ENCODE measurements at places on chromosomes 7 and 10.

DNA sequence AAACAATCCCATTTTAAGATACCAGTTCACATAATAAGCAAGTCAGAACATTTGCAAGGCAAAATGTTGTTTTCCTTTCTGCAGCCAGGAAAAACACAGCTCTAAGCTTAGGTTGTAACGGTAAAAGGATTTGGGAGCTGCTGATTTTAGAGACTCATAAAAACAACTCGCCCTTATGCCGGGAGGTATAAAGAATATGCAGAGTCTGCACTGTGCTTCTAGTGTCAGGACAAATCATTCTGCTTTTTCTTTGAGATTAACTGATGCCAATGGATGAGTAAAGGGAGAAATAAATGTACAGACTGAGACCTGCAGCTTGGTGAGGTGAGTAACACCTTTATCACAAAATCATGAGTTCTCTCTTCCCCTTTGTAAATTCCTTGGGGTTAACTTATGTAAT lies 2.0 kb upstream of the SFR1 start:
- no peak for DNase-seq

DNA sequence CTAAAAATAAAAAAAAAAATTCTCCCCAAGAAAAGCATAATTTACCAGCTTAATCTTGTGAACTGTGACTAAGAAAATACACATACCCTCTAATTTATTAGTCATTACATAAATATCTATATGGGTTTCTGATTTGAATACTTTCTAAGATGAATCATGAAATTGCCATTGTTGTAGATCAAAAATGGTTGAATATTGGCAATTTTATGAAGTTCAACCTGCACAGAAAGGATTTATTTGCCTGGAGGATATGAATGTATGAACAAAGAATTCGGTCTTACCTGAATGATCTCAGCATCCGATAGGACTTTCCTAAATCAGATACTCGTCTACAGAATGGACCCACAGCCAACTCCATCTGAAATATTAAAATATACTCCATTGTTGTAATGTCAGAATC lies 61.5 kb downstream of the HBP1 start:
- no peak for DNase-seq

DNA sequence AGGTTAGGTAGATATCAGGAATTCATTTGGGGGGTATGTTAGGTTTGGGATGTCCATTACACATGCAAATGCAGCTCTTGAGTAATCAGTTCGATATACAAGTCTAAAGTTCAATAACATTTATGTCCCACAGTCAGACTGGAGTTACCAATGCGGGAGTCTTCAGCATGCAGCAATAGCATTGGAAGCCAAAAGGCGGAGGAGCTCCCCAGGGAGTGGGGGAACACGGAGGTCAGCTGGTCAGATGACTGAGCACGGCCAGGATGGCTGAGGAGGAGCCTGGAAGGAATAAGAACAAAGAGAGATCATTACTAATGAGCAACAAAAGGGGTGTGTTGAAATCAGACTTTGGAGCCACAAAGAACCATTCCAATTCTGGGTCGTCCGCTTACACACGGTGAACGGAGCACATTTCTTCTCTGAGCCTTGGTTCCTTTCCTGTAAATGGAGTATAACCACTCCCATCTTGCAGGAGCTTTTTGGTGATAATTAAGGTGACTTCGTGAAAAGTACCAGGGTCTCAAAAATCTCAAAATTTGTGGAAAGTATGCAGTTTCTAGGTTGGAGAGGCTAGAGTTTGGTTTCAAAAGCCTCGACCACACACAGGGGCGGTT lies 478 bp upstream of the ZNF22 start:
- DNase-seq, result no peak

DNA sequence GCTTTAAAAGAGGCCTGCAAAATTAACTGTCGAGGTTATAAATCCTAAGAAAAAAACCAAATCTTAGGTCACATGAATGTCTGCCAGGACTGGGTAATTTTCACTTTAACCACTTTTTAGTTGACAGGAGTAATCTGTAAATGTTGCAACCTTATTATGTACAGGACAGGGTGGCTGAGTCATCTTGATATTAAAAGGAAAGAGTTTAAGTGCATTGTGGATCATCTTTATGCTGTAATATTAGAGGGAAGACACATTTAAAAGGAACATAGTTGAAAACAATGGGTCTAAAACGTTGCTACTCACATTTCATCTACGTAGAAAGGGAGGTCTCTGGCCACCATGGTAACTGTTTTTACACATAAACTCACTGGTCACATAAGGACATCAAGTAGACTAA lies 115.5 kb downstream of the LSMEM1 start:
- no peak for DNase-seq

DNA sequence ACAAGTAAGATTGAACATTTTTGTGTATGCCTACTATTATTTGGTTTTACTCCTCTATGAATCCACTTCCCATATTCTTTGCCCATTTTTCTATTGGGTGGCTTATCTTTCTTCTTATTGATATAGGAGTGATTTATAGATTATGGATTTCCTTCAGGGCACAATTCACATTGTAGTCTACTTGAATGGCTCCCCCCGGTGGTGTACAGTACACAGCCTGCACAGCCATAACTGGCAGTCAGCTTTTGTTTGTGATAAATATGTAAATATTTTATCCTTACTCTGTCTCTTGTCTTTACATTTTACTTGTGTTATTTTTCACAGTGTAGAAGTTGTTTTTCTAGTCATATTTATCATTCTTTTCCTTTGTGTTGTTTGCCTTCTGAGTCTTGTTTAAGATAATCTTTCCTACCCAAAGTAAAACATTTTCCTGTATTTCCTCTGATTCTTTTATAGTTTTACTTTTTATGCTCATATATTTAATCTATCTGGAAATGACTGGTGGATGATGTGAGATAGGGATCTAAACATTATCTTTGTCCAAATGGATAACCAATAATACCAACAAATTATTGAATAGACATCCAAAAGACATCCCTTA lies 23.9 kb upstream of the CALD1 start:
- DNase-seq, result no peak

DNA sequence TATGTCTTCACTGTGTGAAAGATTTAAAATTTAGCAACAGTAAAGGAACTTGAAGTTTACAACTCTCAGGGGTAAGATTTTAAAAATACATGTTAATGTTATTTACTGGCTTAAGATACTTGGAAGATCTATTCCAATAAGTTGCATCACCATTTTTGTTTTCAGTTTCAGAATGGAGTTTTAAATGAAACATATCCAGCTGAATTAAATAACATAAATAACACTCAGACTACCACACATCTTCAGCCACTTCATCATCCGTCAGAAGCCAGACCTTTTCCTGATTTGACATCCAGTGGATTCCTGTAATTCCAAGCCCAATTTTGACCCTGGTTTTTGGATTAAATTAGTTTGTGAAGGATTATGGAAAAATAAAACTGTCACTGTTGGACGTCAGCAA lies 44.3 kb downstream of the AHR start:
- no peak for DNase-seq

GRCh38 chr10:96295475-96295874 lies 8.8 kb upstream of the DNTT start:
- DNase-seq, result no peak

GRCh38 chr10:110758898-110759297 lies 112.8 kb upstream of the PDCD4 start:
- DNase-seq, result no peak

DNA sequence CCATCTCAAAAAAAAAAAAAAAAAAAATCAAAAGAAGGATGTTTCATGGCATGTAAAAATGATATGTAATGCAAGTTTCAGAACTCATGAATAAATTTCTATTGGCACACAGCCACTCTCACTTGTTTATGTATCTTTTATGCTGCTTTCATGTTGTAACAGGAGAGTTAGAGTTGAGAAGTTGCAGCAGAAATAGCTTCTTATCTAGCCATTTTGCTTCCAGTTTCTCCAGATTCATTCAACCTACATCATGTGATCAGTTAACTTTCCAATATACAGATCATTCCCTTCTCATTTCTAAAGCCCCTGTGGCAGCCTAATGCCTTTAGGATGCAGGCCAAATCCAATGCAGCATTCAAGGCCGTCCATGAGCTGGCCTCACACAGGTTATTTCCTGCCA lies 30.4 kb downstream of the ZNF786 start:
- DNase-seq, result no peak

- peak; percentile 76 for DNase-seq
Observed at GRCh38 chr10:118046395-118047156, at the start of gene RAB11FIP2. Gene RAB11FIP2, minus strand, starts transcription at chr10:118046941. Its CDS starts 778 bp downstream, at chr10:118046163.

DNA sequence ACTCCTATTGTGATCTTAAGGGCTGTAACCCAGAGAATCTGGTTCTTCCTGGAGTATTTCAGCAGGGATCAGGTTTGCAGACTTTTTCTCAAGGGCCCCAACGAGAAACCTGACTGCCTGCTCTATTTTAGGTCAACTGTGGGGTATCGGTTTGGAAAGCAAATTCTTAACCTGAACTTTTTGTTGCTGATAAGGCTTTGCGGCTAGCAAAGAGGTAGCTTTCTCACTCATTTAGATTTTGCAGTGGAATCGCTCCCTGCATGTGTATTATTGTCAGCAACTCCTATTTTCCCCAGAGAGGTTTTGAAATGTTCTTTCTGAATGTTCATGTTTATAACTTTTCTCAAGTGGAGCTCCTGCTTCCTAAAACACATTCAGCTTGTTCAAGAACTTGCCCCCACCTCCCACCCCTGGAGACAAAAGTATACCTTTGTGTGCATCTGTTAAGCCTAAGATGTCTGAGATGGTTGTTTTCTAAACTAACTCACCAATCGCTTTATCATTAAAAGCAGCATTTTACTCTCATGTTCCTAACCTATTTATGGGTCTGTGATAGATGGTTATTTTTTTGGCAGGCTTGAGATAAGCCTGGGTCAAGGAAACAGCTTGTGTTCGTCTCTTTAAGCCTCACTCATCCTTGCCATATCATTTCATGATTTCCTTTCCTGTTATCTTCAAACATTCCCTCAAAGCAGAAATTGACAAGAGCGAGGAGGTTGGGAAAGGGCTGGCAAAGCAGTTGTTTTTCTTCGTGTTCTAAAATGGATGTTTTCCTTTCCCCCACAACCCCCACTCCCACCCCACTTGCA lies 129.8 kb downstream of the BAMBI start:
- no peak for DNase-seq

DNA sequence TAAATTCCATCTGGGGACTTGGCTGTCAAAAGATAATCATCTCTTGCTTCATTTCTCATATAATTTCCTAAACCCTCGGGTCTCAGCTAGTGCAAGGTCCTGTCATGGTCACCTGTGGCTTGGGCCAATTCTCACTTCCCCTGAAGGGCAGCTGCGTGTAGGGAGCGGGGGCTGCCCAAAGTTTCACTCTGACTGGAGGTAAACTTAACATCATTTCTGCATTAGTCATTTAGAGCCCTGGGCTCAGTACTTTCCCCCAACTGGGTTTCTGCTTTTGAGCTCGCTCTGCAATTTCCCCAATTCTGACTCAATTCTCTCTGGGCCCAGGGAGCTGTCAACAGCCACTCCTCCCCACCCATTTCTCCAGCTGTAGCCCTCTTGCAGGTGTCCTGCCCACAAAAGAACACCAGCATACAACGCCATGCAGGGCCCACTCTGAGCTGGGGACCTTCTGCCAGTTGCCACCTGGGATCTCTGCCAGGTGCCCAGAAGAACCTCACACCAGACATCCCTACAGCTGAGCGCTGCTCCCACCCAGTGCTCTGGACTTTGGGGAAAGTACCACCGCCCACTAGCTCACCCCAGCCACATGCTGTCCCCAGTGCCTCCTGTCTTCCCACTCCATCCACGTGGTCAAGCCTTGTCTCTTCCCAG lies 37.9 kb downstream of the VOPP1 start:
- no peak for DNase-seq

DNA sequence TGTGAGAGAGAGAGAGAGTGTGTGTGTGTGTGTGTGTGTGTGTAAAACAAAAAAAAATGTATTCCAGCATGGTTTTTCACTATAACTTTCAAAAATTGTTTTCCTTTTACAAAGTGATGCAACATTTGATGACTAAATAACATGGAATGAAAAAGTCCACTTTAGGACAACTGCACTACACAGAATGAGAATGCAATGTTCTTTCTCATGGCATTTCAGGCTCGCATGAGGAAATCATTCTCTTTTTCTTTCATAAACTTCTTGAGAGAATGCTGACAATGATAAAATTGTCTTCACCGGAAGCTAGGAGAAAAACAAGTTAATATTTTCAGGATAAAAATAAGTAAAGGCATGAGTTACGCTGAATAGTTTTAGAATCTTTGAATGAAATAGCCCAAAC lies 53.7 kb downstream of the SLC16A12 start:
- DNase-seq, result no peak

DNA sequence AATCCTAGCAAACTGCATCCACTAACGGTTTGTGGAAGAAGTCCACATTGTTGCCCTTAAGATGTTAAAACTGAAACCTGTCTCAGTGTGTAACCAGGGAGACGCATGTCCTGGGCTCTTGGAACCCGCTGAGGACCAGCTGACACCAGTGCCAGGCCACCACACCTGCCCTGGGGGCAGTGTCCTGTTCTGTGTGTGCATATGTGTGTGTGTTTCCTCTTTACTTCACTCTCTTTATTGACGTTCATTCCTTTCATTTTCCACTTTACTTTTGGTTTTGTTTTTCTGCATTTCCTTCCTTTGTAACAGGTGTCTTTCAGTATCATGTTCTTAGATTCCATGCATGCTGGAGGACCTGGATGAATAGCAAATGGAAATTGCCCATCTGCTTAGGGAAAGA lies 83.8 kb downstream of the TEX36 start:
- DNase-seq, result no peak

- peak; percentile 55 for DNase-seq
Observed at GRCh38 chr7:114084472-114085312, 165.9 kb upstream of the PPP1R3A start.

- no peak for DNase-seq
Observed at GRCh38 chr10:96288151-96288621, 16.0 kb upstream of the DNTT start.

DNA sequence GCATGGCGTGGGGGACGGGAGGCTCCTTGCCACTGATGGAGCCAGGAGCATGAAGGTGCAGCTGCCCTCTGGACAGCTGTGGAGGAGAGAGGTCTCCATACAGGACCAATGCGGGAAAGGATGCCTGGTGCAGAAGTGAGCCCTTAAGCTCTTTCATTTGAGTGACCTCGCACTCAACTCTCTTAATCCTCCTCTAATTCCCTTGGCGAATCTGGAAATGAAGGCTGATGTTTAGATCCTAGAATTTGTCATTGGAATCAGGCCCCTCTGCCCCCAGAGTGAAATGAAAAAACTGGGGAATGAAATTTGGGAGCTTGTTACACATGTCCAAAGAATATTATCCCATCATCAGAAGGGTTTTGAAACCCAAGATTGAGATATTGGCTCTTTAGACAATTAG lies 639.5 kb downstream of the LRMDA start:
- DNase-seq, result no peak
